ENCODE measurements at places on chromosomes 11 and 22.

DNA sequence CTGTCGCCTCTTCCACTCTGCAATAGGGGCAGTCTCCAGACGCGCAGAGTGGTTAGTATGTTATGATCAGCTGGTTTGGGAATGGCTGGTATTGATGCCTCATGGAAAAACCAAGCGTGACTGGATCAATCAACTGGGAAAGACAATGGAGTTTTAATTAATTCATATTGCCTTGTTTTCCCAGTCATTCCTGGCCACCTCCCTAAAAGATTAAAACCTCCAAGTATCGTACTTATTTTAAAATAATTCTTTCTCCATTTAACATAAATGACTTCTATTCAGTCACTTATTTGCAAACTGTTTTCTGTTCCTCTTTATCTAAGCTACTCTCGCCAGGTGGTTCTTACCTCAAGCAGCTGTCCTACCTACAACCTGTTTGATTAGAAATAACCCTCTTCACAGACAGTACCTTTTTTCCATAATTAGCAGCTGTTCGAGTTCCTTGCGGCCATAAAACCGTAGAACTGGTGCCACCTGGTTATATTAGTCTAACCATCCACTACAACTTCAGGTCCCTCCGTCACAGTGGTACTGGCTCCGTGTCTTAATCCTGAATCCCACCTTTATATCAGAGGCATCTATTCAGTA, 898 bp downstream of the ZNF215 start:
- no peak for DNase-seq

DNA sequence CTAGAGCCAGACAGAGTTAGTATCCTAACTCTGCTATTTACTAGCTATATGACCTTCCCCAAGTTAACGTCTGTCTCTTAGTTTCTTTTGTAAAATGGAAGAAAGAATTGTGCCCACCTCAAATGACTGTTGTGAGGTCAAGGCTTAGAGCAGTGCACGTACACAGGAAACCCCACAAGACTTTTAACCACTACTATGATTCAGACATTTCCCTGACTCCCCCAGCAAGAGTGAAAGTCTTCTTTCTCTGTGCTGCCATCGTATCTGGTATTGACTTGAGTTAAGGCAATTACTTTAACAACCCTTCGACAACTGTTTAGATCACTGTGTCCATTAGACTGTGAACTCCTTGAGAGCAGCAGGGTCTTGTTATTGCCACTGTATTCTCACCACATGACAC, 2.6 kb upstream of the OR52W1 start:
- DNase-seq, result no peak

DNA sequence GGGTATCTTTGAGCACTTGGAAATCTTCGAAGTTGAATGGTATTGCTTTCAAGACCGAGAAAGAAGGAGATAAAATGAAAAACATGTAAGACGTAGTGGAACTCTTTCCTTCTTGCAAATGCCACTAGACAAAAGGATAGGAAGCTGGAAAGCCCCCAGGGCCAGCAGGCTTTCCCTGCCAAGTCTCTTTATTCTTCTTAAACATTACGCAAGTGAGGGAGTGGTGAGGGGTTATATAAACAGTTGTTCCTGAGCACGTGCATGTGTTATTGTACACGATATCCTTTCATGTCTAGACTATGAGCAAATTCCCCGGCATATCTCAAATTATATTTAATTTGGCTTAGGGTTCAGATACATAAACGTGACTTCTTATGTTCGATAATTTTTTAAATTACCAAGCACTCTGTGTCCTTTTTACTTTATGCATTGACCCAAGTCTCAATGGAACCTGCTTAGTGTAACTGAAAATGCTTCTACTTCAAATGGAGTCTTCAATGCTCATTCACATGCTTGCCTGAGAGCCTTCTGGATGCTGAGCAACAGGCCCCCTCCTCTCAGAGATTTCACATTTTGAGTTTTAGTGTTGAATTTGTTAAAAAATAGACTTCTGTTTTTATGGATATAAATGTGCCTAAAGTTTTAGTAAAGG, 59.0 kb downstream of the PPP2R1B start:
- DNase-seq, result no peak

GRCh38 chr11:128803011-128803410, 64.1 kb downstream of the KCNJ1 start:
- DNase-seq, result no peak

DNA sequence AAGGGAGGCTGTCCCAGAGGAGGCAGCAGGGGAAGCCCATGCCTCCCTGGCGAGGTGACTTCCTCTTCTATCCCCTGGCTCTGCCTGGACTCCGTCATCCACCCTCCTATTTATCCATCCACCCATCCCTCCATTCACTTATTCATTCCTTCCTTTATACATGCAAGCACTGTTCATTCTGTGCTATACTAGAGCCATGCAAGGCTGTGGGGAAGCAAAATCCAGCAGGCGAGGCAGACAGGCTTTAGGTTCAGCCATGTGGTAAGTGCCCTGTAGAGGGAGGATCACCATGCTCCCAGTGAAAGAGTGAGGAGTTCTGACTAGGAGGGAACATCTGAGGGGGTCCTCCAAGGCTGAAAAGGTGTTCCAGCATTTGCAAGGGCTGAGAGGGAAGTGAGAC, 1.2 kb upstream of the NAALADL1 start:
- DNase-seq, result no peak

DNA sequence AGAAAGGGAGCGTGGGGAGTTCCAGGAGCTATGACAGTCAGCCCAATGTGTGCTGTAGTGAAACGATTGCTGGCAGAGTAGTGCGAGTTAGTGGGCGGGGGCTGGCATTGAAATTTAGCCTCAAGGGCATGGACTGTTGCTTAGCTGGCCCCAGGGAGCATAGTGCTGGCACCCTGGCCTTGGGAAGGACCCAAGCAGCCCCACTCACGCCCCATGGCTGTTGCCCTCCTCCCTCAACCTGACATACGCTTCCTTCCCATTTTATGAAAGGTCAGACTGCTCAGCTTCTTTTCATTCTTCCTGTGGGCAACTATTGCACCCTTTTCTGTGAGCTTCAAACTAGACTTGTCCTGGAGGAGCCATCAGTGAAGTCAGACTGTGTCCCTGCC, 52.0 kb upstream of the SUSD2 start:
- no peak for DNase-seq

DNA sequence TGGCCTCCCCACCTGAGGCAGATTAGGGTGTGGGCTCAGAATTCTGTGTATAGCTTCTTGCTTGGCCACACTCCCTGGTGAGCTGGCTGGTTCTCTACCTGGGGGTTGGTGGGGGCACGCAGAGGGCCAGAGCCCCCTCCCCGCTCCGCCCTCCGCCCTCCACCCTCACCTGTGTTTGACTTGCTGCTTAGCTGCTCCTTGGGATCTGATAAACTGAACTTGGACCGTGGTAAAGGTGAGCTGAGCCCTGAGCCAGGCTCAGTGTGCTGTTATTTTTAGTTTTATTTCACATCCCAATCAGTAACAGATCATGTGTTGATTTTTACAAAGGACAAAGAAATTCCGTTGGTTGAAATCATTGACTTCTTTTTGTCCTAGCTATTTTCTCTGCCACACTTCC, 2.0 kb downstream of the OVOL1 start:
- no peak for DNase-seq

DNA sequence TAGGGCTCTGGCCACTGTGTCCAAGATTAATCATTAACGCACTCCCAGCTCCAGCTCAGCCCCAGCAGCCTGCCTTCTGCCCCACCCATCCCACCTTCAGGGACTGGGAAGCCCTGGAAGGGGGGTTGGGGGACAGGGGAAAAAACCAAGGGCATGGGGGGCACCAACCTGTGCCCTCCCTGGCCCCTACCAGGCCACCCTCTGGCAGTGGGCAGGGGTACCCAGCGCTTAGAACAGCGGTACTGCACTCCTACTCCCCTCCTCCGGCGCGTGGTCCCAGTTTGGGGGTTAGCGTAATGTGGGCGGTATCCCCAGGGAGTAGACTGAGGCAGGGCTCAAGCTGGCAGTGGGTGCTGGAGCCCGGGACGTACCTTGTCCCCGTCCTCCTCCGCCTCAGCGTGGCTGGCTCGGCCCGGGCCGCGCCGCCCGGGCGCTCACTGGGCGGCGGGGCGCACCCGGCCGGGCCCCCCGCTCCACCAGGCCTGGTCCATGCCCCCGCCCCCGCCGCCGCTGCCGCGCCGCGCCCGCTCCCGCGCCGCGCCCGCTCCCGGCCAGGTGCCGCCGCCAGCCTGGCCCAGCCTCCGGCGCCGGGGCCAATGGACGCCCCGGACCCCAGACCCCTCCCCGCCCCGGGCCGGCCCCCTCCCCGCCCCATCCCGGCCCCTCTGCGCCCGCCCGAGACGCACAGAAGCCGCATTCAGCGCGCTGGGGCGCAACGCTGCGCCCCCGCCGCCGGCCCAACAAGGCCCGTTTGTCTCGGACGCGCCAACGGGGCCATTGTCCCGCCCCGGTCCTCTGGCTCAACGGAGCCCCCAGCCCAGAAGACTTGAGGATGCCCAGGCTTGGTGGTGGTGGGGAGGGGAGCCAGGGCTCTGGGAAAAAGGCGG, at the start of gene GAL3ST1:
Gene GAL3ST1, minus strand, starts transcription at position 571 of the 887 bp plus-strand sequence. CDS start 17,273 bp downstream, outside the sequence.
- DNase-seq, result no peak

DNA sequence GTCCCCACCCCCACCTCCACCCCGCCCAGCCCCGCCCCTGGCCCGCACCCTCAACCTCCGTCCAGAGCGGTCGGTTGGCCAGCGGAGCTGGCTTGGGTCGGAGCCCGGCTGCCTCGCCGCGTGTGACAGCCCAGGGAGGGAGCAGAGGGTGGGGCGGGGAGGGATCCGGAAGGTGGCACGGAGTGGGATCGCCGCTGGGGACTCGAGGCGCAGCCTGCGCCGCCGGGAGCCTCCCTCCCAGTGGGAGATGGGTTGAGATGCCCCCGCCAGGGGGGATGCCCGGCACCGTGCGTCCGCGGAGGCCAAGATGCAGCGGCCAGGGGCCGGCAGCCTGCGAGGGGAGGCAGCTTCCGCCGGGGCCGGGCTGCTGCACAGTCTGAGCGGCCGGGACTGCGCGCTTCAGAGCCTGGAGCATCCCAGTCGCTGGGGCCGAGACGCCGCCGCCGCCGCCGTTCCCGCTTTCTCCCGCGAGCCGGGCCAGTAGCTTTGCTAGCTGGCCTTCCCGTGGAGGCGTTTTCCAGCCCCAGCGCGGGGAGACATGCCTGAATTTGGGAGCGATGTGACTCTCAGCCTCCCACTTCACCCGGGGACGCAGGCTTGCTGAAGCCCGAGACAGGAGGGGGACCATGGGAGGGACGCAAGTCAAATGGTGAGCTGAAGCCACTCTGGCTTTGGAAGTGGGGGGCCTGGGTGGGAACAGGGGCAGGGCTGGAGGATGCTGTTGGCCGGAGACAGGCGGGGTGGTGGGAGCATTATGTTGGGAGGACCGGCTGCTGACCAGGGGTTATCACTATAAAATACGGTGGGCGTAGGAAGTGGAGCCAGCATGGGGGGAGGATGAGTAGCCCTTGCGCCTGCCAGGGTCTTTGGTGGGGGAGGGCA, 40.2 kb downstream of the DIXDC1 start:
- DNase-seq, result no peak

DNA sequence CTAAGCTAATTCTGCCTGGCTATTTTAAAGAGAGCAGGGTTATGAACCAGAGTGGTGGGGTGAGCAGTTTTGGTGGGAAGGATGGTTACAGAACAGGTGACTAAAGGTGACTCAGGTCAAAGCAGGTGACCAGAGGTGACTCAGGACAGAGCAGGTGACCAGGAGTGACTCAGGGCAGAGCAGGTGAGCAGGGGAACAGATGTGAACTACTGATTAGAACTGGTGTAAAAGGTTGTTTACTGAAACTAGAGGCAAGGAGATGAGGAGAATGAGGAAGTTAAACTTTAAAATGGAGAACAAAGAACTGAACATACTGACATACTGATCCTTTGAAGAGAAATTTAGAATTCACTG, 15.4 kb upstream of the HYLS1 start:
- no peak for DNase-seq

DNA sequence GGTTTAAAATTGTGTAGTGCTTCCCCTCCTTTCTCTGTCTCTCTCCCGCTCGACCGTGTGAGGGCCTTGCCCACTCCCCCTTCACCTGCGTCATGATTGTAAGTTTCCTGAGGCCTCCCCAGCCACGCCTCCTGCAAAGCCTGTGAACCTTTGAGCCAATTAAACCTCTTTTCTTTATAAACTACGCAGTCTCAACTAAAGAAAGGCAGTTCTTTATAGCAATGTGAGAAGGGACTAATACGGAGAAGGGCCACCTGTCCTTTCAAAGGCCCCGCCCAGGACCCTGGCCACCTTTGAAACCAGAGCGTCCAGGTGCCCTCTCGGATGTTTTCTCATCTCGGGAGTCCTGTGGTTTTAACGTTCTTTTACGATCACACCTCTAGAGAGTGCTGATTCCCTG, 741.5 kb downstream of the BRD1 start:
- DNase-seq, result no peak

DNA sequence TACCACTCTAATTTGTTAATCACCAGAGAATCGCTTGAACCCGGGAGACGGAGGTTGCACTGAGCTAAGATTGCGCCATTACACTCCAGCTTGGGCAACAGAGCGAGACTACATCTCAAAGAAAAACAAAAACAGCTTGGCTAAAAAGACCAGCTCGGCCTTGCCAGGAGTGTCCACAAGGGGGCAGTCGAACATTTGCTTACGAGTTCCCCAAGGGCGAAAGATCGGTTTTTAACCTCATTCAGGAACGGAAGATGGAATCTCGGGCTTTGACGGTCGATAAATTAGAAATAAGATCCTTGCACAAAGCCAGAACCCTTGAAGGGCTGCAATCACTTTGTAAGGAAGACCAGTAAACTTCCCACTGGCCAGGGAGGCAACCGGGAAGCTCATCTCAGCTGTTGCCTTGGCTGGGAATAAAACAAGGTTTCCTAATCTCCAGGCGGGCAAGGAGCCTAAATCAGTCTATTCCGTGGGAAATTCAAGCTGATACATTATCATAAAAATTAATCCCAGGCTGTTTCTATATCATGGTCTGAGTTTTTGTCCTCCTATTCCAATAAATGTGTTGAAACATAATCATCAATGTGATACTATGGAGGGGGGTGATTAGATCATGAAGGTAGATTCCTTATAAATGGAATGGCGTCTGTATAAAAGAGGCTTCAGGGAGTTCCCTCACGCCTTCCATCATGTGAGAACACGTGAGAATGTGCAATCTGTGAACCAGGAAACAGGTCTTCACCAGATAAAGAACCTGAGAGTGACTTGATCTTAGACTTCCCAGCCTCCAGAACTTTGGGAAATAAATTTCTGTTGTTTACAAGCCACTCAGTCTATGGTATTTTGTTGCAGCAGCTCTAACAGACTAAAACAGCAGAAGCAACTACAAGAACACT, 14.9 kb upstream of the SLC29A2 start:
- peak; percentile 82 for DNase-seq

- no peak for DNase-seq
Measured at GRCh38 chr11:16911186-16911585, 103.0 kb downstream of the PLEKHA7 start.

DNA sequence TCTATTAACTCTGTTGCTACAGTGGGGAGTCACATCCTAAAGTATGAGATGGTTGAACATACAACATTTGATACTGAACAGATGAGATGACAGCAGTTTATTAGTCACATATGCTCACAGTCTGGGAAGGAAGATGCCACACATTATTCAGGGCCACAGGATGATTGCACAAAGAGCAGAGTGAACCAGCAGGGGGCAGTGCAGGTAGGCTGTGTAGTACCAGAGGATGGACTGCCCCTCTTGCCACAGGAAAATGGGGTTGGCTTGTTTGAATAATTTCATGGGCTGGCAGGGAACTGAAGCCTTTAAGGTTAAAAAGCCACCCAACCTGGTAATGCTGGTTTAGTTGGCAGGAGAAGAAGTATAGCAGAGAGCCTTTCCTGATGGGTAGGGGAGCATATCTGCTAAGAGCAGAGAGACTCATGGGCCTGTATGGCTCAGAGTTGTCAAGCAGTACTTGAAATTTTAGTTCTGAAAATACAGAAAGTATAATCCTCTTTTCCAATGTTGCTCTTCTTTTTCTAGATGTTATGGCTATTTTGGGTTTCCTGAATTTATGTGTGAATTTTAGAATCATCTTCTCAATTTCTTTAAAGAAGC, 180.4 kb upstream of the B3GAT1 start:
- DNase-seq, result peak; percentile 19

- no peak for DNase-seq
Measured at GRCh38 chr22:36197065-36197440, 4.6 kb downstream of the APOL4 start.
